Fibroblast of lung (primary cell): ENCODE measurements at places on chromosomes 6 and 20.

GRCh38 chr6:33886673-33887144 is 82.9 kb upstream of the MLN start:
- peak; percentile 38 for DNase-seq

- DNase-seq, result no peak
Measured at GRCh38 chr20:44666066-44666465, 14.6 kb upstream of the ADA start.

GRCh38 chr20:6533351-6533750 is 234.1 kb upstream of the BMP2 start:
- DNase-seq, result peak; percentile 92

DNA sequence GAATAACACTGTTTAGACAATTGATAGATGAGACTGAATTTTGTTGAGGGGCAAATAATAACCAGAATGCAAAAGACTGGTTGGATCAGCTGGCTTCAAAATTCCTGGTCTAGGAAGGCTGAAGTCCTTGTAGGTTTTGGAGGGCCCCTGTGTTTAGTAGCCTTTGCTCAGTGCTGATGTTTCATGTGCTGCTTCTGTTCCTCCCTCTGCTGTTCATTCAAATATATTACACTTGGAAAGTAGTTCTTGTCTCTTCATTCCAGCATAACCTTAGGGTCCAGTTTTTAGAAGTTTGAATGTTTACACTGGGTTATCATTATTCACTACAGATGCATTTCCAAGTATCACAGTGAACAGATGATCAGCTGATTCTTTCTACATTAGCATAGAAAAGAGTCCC is 72.5 kb downstream of the FLRT3 start:
- peak; percentile 21 for DNase-seq

- DNase-seq, result peak; percentile 78
Measured at GRCh38 chr20:23161968-23162696, 76.0 kb upstream of the CD93 start.

GRCh38 chr6:62391358-62391757 is 105.3 kb upstream of the KHDRBS2 start:
- no peak for DNase-seq

GRCh38 chr6:142938510-142938909 is 6.5 kb downstream of the HIVEP2 start:
- no peak for DNase-seq

- peak; percentile 43 for DNase-seq
Measured at GRCh38 chr6:5295623-5296022, 34.3 kb downstream of the FARS2 start.

DNA sequence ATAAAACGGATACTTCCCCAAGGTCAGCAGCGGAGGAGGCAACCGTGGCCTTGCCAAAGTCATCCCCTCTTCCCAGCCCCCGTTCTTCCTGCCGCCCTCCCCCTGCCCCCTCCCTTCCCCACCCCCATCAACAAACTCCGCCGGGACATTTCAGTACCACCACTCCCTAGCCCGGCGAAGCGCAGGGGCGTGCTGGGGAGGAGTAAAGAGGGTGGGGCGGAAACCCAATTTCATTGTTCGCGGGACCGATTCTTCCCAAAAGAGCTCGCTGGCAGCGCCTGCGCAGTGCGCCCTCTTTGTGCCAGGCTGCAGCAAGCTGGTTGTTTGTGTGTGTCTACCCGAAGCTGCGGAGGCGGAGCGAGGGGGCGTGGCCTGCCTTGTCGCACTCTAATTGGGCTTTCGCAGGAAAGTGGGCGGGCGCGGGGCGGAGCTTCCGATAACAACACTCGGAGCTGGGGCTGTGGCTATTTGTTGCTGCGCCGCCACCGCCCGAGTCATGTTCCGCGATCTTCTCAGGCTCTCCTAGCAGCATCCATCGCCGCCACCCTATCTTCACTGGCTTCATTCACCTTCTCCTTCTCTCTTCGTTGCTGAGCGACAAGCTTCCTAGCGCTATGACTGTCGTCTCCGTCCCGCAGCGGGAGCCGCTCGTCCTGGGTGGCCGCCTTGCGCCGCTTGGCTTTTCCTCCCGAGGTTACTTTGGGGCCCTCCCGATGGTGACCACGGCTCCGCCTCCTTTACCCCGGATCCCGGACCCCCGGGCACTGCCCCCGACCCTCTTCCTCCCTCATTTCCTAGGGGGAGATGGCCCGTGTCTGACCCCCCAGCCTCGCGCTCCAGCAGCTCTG is at the start of gene PNRC1:
Gene PNRC1, plus strand, starts transcription at position 471 of the 848 bp plus-strand sequence. Its CDS starts 144 bp downstream, at position 615.
- peak; percentile 100 for DNase-seq

- DNase-seq, result peak; percentile 23
Measured at GRCh38 chr6:98871057-98871456, 36.7 kb downstream of the POU3F2 start.

- no peak for DNase-seq
Measured at GRCh38 chr6:157168471-157168870, 154.8 kb downstream of the TMEM242 start.

DNA sequence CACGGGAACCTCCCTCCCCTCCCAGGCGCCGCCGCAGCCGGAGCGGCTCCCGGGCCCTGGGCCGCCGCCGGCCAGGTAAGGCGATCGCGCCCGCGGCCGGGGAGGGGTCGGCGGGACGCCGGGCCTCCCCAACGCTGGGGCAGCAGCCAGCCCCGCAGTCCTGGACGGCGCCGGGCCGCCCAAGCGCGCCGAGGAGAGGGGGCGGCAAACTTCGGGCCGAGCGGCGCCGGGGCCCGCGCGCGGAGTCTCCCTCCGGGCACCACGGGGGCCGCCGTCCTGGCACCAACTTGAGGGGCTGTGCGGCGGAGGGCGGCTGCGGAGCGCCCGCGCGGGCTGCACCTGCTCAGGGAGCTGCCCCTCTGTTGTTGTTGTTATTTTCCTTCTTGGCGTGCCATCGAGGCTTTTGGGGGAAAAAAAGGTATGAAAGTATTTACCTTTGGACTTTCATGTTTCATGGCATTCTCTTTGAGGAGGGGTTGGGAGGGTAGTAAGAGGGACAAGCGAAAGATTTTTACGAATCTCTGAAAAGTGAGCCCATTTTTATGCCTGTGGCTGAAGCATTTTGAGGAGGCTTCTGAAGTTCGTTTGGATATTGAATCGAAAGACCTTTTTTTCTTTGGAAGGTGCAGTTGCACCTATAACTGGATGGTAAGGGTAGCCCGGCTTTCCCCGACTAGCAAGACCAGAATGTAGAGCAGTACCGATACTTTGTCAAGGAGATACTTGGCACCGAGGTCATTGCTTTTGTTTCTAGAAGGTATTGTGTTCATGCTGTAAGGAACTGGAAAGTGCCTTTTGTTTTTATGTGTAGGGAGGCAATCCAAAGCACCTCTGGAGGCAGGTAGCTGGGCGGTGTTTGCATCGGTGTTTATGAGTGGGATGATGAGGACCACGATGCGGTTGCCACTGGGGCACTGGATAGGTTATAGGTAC is at the start of gene RNF182:
Gene RNF182, plus strand, starts transcription at position 4 of the 933 bp plus-strand sequence. CDS start 52,168 bp downstream, outside the sequence.
- no peak for DNase-seq

- DNase-seq, result no peak
Measured at GRCh38 chr6:149929422-149929821, 6.5 kb upstream of the RAET1G start.

DNA sequence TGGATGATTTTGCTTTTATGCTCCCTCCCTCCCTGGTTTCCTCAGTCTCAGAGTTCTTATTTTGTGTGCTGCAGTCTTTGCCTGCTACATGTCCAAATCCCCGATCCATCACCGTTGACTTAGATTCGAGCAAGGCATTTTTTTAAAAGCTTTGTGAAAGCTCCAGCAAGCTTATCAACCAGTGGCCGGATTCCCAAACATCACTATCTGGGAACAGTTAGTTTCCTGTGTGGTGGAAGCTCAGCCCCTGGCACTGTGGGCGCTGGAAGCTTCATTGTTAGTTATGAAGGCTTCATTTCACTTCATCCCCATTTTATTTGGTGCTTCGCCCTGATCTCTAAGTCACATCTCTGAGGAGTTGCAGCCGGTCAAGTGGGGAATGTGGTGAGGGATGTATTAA is 44.7 kb downstream of the DEK start:
- DNase-seq, result no peak

GRCh38 chr6:51959744-51960383 is 127.5 kb downstream of the PKHD1 start:
- DNase-seq, result peak; percentile 41

- DNase-seq, result peak; percentile 55
Measured at GRCh38 chr6:152669895-152670294, 27.8 kb upstream of the MYCT1 start.

GRCh38 chr6:14386263-14386662 is 268.7 kb downstream of the CD83 start:
- no peak for DNase-seq

DNA sequence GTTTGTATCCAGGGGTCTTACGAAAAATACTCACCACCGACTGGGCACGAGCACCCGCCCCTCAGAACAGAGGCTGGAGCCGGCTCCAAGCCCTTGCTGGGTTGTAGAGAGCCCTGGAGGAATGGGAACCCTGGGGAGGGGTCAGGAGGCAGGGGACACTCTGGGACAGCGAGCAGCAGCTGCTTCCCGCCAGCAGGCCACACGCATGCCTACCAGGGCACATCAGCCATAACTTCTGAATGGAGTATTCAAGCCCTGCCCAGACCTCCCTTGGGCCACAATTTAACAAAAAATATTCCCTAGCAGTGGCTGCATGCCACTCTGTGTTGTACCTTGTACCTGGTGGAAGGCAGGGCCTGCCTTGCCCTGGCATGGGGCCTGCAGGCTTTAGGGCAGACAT is 31.6 kb upstream of the CD93 start:
- no peak for DNase-seq
